Muscle of leg (tissue), 16 donors: ENCODE measurements at places on chromosomes 2 and 18. TPM values are rescaled to one million over a fixed set of nuclear protein-coding genes. Genes with fewer than 3 reads are reported as not detected.

PCARE gene
- total RNA-seq = 0.09 TPM

FAHD2A gene
- total RNA-seq = 18.5 TPM

NT5DC4 gene
- not detected for total RNA-seq

RAPGEF4 gene
- total RNA-seq = 1.2 TPM

SFTPB gene
- total RNA-seq = not detected

ALPG gene
- total RNA-seq = not detected

NAT8 gene
- total RNA-seq = not detected

IHH gene
- 0.04 TPM for total RNA-seq

CACNB4 gene
- total RNA-seq = 7.2 TPM

PLCD4 gene
- total RNA-seq = 41.8 TPM

MYOM1 gene
- 377 TPM for total RNA-seq

LYG2 gene
- total RNA-seq = not detected

NOL4 gene
- total RNA-seq = 0.09 TPM

GPAT2 gene
- total RNA-seq = 2.4 TPM

- H3K36me3 ChIP-seq = no peaks in the 10 kb centered on the region
- DNase-seq = no peak
- H3K4me3 ChIP-seq = no peak overlapping the region
- H3K27me3 ChIP-seq = no peaks in the 10 kb centered on the region
- peaks cover 2% of the 10 kb centered on the region for H3K4me1 ChIP-seq
- H3K27ac ChIP-seq = no peak overlapping the region
These were observed 82.9 kb downstream of the CRIM1 start for GRCh38 chr2:36438449-36438977.

DNA sequence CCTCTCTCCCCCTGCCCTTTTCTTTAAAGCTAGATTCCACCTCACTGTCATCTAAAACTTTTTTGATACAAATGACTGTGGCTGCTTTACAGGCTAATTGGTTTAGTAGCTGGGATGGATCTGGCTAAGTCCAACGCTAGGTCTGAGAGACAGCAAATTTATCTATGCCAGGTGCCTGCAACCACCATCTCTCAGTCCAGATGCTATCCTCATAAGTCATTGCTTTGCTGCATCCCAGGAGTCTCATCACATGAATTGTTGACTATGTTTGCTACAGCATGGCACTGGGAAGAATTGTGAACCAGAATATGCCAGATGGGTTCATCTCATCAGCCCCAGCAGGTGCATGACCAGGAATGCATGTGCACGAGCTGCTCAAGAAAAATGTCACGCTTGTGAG lies 100.0 kb upstream of the PID1 start:
- DNase-seq = no peak
- H3K36me3 ChIP-seq = no peaks in the 10 kb centered on the region
- peaks cover 8% of the 10 kb centered on the region for H3K4me1 ChIP-seq
- H3K27ac ChIP-seq = peak overlapping the region; percentile 48
- H3K27me3 ChIP-seq = no peaks in the 10 kb centered on the region

DNA sequence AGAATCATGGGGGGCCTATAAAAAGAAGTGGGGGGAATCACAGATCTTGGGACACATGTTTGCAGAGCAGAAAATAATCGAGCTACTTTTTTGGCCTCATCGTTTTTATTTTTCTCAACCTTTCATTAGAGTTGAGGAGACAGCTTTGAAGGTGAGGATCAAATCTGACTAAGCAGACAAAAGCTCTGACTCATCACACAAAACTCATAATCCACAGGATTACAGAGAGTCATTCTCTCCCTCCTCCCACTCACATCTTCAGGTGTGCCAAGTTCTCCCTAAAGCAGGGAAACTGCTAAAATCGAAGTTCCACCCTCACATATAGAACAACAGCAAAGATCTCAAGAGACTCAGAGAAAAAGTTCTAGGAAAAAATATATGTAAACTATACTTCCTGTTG lies 15.6 kb downstream of the BAZ2B start:
- no peak overlapping the region for H3K4me3 ChIP-seq
- H3K27ac ChIP-seq = no peak overlapping the region
- no peaks in the 10 kb centered on the region for H3K27me3 ChIP-seq
- DNase-seq = no peak
- H3K4me1 ChIP-seq = no peaks in the 10 kb centered on the region

GRCh38 chr2:170985407-170985806 lies 56.4 kb downstream of the GORASP2 start:
- peaks cover 6% of the 10 kb centered on the region for H3K36me3 ChIP-seq
- H3K4me1 ChIP-seq = no peaks in the 10 kb centered on the region
- no peak overlapping the region for H3K4me3 ChIP-seq
- no peaks in the 10 kb centered on the region for H3K27me3 ChIP-seq
- no peak overlapping the region for H3K27ac ChIP-seq

- H3K4me1 ChIP-seq = no peaks in the 10 kb centered on the region
- no peaks in the 10 kb centered on the region for H3K36me3 ChIP-seq
- DNase-seq = no peak
- H3K27ac ChIP-seq = no peak overlapping the region
- no peak overlapping the region for H3K4me3 ChIP-seq
These were observed 17.1 kb upstream of the OSBPL6 start for GRCh38 chr2:178177066-178177679.

- H3K36me3 ChIP-seq = peaks cover 6% of the 10 kb centered on the region
- no peak for DNase-seq
- no peaks in the 10 kb centered on the region for H3K27me3 ChIP-seq
- H3K4me3 ChIP-seq = no peak overlapping the region
These were observed 66.5 kb downstream of the ABI2 start for GRCh38 chr2:203394519-203395227.

DNA sequence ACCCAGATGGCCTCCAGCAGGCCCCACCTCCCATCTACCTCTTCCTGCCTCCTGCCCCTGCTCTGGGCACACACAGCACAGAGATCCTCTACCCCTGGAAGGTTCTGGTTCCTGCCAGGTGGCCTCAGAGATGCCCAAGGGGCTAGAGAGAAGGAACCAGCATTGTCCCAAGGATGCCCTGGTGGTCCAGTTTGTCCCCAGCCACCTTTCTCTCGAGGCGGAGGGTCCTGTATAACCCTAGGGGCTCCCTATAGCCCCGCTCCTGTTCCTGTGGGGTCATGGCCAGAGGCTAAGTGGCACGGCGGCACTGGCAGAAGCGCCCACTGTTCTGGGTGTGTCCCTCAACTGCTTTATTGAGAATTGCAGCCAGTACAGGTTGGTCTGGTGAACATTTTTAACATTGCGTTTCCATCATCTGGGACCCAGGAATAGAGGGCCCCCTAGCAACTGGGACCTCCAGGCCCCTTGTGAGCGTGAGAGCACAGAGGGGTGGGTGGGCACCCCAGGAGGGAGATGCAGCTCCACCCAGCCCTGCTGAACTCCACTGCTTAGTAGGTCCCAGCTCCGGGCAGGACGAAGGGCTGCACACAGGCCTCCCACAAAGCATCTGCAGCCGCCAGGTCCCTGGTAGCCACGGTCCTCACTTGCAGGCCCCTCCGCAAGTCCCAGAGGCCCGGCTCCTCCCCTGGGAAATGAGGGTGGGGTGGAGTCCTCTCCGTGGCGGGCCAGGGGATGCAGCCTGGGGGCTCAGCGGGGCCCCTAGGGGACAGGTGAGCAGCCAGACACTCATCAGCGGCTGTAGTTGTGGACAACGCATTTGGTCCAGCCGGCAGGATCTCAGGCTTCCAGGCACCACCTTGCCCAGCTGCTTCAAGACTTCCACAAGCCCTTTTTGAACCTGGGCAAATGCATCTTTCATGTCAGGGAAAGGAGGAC lies 33.1 kb downstream of the GPC1 start:
- H3K4me3 ChIP-seq = no peak overlapping the region
- DNase-seq = no peak
- peaks cover 2% of the 10 kb centered on the region for H3K4me1 ChIP-seq
- no peaks in the 10 kb centered on the region for H3K27me3 ChIP-seq
- no peak overlapping the region for H3K27ac ChIP-seq

GRCh38 chr2:172280571-172281361 lies 146.6 kb upstream of the ITGA6 start:
- H3K4me1 ChIP-seq = peaks cover 25% of the 10 kb centered on the region
- H3K4me3 ChIP-seq = no peak overlapping the region
- DNase-seq = peak; percentile 76
- no peaks in the 10 kb centered on the region for H3K36me3 ChIP-seq

DNA sequence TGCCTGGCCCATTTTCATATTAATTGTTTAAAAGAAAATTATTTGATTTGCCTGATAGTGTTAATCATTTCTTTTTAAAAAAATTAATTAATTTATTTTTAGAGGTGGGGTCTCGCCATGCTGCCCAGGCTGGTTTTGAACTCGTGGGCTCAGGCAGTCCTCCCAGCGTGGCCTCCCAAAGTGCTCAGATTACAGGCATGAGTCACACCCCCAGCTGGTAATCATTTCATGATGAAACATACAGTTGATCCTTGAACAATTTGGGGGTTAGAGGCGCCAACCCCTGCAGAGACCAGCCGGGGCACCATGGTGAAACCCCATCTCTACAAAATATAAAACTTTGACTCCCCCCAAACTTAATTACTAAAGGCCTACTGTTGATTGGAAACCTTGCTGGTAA lies 7.9 kb downstream of the GPN1 start:
- DNase-seq = no peak
- no peak overlapping the region for H3K27ac ChIP-seq
- peaks cover 47% of the 10 kb centered on the region for H3K36me3 ChIP-seq
- H3K27me3 ChIP-seq = no peaks in the 10 kb centered on the region

GRCh38 chr2:119574108-119574815 lies 30.0 kb downstream of the CFAP221 start:
- H3K27ac ChIP-seq = no peak overlapping the region
- peaks cover 2% of the 10 kb centered on the region for H3K27me3 ChIP-seq
- DNase-seq = no peak
- H3K4me3 ChIP-seq = no peak overlapping the region
- no peaks in the 10 kb centered on the region for H3K4me1 ChIP-seq
- H3K36me3 ChIP-seq = no peaks in the 10 kb centered on the region

DNA sequence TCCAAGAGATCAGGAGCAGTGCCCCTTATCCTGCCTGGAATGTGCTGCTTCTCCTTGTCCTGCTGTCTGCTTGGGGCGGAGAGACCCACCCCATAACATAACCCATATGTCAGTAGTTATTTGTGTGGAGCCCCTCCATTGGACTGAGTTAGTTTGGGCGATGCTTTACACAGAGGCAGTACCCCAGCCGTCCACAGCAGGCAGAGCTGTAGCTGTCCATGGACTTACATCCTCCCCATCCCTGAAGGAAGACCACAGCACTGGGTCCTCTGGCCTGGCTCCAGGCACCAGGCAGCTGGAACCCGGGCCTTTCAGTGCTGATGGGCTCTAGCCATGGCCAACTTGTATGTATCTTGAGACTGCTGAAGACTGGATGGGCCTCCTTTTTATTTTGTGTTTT lies 20.3 kb downstream of the GKN2 start:
- no peak overlapping the region for H3K27ac ChIP-seq
- no peak for DNase-seq
- H3K4me3 ChIP-seq = no peak overlapping the region
- no peaks in the 10 kb centered on the region for H3K27me3 ChIP-seq

DNA sequence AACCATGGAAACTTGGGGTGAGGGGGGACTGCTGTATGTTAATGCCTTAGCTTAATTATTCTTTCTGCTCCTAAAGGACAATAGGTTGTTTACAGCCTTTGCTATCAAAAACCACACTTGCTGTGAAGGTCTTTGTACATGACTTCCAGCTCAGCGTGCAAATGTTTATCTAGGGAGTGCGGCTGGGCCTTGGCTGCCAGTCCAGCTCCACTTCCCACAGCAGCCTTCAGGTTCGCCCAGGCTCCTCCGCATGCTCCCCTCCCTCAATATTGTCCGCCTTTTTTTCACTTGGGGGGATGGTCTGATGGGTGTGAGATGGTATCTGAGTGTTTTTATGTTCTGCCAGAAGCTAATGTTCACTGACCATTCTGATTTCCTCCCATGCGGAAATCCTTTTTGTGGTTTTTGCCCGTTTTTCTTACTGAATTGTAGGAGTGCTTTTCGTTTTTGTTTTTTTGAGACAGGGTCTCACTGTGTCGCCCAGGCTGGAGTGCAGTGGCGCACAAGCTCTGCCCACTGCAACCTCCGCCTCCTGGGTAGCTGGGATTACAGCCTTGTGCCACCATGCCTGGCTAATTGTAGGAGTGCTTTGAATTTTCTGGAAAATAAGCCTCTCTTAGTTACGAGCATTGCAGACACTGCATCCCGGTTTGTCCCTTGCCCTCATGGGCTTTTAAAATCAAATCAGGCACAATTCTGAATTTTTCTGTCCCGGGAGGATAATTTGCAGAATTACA lies 28.8 kb downstream of the SH3BP4 start:
- peaks cover 41% of the 10 kb centered on the region for H3K27me3 ChIP-seq
- H3K4me3 ChIP-seq = no peak overlapping the region
- no peaks in the 10 kb centered on the region for H3K36me3 ChIP-seq
- peaks cover 51% of the 10 kb centered on the region for H3K4me1 ChIP-seq
- peak; percentile 33 for DNase-seq

- H3K4me3 ChIP-seq = no peak overlapping the region
- DNase-seq = no peak
- H3K4me1 ChIP-seq = peaks cover 75% of the 10 kb centered on the region
- peaks cover 4% of the 10 kb centered on the region for H3K27me3 ChIP-seq
These were observed 20.4 kb upstream of the SEMA4C start for GRCh38 chr2:96890252-96890651.

DNA sequence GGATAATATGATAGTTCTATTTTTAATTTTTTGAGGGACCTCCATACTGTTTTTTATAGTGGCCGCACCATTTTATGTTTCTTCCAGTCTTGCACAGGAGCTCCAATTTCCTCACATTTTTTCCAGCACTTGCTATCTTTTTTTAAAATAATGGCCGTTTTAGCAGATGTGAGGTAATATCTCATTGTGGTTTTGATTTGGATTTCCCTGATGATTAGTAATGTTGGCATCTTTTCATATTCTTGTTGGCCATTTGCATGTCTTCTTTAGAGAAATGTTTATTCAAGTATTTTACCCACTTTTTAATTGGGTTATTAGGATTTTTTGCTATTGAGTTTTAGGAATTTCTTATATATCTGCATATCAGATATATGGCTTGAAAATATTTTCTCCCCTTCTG lies 29.9 kb upstream of the NAPG start:
- no peaks in the 10 kb centered on the region for H3K36me3 ChIP-seq
- no peak overlapping the region for H3K27ac ChIP-seq
- H3K4me3 ChIP-seq = no peak overlapping the region
- no peak for DNase-seq

DNA sequence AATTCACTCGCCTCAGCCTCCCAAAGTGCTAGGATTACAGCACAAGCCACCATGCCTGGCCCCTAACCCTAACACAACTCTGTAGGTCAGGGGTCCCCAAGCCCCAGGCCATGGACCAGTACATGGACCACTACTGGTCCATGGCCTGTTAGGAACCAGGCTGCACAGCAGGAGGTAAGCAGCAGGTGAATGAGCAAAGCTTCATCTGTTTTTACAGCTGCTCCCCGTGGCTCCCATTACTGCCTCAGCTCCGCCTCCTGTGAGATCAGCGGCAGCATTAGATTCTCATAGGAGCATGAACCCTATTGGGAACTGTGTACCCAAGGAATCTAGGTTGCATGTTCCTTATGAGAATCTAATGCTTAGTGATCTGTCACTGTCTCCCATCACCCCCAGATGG lies 201.7 kb downstream of the NRP2 start:
- no peak overlapping the region for H3K27ac ChIP-seq
- H3K4me1 ChIP-seq = peaks cover 8% of the 10 kb centered on the region
- H3K27me3 ChIP-seq = peaks cover 2% of the 10 kb centered on the region
- DNase-seq = no peak
- no peak overlapping the region for H3K4me3 ChIP-seq
